ENCODE measurements at places on chromosomes 12 and 14.
A peak's percentile ranks its signal among the peaks of the same experiment; 100 is the strongest.

GRCh38 chr14:93749076-93749420, 39.2 kb downstream of the PRIMA1 start:
- no peak for DNase-seq

GRCh38 chr14:65661865-65662264, 249.3 kb downstream of the FUT8 start:
- DNase-seq = no peak

- DNase-seq = no peak
Observed at GRCh38 chr12:5521456-5522325, 89.8 kb downstream of the NTF3 start.

DNA sequence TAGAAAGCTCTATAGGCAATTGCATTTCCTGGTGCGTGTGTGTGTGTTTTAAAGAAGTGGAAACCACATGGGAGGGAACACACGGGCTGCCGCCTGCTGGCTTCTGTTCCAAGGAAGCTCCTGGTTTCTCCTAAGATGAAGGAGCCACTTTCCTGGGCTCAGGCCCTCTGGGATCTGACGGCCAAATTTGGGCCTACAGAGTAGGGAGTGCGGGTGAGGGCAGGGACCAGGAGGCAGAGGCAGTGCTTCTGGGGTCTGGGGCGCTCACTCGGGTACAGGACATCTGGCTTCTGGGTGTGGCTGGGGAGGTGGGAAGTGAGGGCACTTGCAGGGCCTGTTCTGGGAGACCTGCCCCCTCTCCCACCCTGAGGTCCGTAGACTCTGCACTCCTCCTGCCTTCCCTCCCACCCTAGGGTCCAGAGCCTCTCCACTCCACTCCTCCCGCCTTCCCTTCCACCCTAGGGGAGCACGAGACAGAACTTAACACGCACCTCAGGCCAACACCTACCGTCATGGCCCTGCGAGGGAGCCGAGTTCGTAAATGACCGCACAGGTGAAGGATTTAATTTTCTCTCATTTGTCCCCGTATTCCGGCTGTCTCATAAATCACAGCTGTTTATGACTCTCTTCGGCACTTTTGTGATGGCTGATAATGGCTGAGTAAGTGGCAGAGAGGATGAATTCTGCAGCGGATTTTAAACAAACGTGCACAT, 127.7 kb downstream of the KIF26A start:
- DNase-seq = no peak

DNA sequence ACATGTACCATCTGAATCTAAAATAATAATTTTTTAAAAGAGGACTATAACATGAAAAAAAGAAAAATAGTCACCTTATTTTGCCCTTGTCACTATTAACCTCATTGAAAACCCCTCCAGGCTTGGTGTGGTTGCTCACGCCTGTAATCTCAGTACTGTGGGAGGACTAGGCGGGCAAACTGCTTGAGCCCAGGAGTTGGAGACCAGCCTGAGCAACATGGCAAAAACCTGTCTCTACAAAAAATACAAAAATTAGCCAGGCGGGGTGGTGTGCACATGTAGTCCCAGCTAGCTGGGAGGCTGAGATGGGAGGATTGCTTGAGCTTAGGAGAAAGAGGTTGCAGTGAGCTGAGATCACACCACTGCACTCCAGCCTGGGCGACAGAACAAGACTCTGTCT, 126.3 kb upstream of the KRAS start:
- no peak for DNase-seq

GRCh38 chr12:67993143-67993542, 3.9 kb downstream of the IFNG-AS1 start:
- no peak for DNase-seq

DNA sequence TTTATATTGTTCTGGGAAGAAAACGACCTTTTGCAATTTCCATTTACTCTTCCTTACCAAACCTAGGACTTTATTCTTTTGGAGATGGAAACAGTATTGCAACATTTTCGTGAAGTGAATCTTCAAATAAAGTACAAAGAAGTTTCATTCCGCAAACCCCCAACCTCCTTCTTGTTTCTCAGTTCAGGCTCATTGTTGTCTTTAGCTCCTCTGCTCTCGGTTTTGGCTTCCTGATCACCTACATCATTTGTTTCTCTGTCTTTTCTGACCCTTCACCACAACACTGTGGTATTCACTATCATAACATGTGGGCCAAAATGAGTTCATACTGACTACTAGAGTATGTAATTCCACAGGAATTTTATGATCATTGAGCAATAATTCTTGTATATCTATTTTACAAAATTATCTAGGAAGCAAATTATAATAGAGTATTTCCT, 266.8 kb downstream of the ADAMTS20 start:
- DNase-seq = peak; percentile 96

GRCh38 chr12:57940052-57940914, 1.1 kb upstream of the ATP23 start:
- no peak for DNase-seq

DNA sequence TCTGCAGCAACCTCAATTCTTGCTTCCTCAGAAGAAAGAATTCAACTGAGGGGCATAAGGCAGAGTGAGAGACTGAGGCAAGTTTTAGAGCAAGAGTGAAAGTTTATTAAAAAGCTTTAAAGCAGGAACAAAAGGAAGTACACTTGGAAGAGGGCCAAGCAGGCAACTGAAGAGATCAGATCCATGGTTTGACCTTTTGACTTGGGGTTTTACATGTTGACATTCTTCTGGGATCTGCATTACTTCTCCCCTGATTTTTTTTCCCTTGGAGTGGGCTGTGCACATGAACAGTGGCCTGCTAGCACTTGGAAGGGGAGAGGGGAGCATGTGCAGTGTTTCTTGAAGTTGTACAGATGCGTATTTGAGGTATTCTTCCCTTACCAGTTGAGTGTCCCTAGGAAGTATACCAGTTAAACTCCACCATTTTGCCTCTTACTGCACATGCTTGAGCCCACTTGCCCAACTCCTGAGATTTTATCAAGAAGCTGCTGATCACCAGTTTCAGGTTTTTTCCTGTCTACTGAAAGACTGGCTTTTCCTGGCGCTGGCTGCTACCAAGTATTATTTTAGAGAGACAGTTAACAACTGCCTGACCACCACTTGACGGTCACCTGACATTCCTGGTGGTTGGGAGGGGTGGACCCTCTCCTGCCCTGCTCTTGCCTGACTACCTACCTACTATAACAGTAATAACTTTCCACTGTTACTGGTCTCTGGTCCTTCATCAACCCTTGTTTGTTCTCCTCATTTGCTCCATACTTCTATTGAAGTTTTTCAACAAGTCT, 26.0 kb upstream of the TMTC2 start:
- no peak for DNase-seq

DNA sequence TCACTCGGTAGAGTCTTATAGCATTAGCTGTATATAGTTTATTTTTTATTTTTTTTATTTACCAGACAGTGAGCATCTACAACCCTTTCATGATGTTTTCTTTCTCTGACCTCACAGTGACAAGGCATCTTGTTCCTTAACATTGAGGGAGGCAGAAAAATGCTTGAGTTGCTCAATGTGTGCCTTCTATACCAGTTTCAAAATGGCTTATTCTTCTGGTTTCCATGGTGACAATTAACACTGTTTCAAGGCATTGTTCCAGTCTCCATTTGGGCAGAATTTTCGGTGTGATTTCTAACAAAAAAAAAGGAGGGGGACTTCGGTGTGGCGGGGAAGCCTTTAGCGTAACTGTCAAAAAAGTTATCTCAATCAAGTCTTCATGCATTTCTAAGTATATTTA, 209.7 kb upstream of the NPAS3 start:
- DNase-seq = no peak

DNA sequence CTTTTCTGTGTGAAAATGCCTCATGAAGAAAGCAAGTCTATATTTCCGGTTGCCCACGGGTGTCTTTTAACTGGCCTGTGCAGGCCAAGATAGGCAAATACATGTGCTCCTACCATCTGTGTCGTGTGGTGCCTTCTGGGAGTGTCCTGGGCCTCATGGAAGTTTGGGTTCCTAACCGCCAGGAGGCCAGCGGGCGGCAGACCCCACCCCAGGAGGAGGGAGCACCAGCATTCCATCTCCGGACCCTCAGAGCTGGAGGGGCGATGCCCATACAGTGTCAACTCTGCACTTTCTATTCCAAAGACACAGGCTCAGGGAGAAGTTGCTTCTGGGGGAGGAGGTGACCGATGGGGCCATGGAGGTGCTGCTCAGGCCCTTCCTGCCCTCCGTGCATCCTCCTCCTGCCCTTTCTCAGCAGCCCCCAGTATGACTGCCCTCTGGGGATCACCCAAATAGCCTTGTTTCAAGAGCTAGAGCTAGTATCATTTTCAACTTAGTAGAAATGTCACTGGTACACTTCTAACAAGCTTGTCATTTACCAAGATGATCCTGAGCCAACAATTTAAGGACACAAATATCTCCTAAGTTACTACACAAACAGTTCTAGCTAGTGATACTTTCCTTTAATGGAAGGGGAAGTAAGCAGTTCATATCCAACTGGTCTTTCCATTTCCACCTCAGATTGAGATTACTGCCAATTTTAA, 17.8 kb downstream of the CCDC92 start:
- no peak for DNase-seq

DNA sequence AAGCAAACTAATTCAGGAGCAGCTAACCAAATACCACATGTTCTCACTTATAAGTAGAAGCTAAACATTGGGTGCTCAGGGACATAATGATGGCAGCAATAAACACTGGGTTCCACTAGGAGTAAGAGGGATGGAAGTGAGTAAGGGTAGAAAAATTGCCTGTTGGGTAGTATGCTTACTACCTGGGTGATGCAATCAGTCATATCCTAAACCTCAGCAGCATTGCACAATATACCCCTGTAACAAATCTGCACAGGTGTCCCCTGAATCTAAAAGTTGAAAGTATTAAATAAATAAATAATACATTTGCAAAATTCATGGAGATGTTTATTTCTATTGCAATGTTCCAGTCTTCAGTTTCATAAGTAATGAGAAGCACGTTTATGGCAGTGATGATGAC, 409.8 kb upstream of the FOXG1 start:
- no peak for DNase-seq

DNA sequence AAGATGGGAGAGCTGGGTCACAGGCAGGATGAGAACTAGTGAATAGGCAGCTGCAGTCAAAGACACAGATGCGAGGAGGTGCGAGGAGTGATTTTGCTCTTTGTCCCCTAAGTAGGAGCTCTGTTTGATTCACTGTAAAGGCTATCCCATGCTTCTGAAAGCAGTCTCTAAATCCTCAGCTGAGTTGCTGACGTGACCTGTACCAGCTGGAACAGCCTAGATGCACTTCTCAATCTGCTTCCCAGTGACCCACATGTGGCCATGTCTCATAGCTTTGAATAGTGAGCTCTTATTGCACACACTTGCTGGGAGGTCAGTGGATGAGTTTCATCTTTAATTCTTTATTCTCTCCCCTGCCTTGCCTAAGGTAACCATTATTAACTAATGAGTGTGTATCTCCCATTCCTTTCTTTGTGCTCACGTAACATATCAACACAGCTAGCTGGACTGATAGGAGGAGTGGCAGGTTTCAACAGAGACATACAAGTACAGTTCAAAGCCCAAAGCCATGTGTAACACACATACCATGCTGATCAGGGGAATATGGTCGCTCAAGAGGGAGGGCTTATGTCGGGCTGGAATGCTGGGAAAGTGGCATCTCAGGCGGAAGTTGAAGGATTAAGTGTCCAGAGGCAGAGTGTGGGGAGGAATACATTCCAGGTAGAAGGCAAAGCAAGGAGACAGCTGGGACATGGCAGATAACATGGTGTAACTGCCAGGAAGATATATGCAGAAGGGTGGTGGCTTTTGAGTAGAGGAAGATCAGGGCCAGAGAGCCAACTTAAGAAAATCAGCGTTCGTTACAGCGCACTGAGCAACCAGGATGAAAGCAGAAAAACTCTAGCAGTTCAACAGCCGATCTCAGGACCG, 15.4 kb upstream of the YY1 start:
- no peak for DNase-seq

- DNase-seq = no peak
Observed at GRCh38 chr14:31479027-31479426, 8.8 kb downstream of the GPR33 start.

DNA sequence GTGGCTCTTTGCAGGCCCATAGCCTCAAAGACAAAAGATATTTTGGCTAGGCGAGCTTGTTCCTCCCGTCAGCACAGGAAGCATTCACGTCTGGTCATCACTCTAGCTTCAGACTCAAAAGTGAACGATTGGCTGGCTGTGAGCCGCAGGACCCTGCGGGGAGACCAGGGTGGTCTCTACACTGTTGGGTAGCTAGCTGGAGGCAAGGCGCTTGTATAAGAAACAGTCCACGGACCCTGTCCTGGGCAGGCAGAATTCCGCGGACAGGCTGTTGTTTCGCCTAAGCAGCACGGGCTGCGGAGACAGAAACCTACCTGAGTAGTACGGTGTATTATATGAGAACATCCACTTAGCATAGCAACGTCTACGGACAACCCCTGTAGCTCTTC, 29.6 kb downstream of the WBP11 start:
- DNase-seq = no peak

GRCh38 chr12:95002754-95003153, 743 bp downstream of the NDUFA12 start:
- no peak for DNase-seq

GRCh38 chr12:72236071-72236705, 36.0 kb upstream of the TRHDE start:
- DNase-seq = no peak

DNA sequence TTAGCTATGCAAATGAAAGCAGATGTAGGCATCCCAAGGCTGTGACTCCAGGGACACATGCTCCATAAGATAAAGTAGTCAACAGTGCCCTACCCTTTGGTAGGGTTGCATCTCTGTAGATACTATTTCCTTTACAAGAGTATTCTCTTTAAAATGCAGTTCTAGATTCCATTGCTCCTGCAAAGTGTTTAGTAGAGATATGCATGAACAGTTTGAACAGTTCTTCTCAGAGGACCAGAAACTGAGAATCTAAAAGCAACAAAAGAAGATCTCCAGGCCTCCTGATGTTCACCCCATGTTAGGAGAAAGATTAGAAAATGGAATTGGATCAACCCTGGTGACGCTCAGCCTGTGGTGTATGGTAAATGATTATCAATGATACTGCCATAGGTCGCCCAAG, 121.2 kb downstream of the KCNK10 start:
- no peak for DNase-seq

- no peak for DNase-seq
Observed at GRCh38 chr12:15005064-15005463, 32.2 kb downstream of the PDE6H start.

DNA sequence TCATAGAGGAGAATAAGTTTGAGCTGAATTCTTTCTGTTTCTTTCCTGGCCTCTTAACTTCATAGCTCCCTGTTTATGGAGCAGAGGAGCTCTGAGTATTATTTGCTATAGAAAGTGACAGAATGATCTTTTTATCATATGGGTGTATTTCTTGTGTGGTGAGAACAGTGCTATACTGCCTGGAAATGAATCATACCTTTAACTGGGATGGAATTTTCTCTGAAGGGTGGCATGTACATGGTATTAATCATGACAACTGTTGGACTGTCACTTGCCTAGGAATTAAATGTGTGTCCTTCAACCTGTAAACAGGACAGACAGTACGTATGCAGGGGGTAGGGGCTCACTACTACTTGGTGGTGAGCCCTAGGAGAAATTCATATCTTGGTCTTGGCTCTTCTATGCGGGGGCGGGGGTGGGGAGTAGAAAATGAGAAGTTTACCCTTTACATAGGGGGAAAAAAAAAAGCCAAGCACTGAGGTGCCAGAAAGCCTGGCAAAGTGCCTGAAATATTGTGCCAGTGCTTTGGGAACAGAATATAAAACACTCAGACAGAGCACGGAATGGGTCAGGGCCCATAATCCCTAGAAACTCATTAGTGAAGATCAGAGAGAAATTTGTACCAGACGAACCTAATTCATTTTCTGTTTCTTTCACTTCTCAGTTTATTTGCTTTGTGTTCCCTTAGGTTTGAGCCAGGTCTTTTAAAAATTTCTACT, 33.8 kb downstream of the ARMH4 start:
- no peak for DNase-seq

Data from HCEC 1CT (cell line).